ENCODE measurements at places on chromosomes 11 and 22.

DNA sequence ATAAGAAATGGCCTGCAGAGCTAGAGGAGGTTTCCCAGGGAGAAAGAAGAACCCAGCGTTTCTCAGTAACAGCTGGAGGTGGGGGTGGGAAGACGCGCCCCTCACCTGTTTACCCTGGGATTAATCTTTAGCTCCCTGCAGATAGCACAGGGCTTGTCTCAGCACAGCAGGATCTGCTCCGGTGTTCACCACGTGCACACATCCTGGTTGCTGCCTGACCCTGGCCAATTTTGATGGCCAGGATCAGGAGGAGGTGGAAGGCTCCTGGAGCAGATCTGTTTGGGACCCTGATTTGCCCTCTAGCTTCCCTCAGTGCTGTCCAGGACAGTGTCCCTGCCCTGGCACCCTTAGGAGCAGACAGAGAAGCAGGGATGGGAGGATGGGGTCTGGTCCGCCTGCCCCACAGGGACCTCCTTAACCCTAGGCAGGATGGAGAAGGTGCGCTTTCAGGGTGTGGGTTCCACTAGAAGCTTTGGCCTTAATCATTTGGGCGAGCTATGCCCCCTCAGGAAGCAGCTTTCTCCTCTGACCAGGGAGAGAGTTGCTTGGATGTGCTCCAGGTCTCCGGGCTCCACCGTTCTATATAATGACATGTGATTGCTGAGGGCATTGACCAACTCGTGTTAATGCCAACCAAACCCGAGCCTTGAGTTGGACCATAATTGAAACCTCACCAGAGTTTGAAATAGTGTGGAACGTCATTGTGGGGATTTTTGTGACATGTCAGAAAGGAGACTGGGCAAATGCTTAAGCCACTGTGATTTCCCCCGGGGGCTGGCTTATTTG is 19.3 kb downstream of the UPB1 start:
- no peak for DNase-seq

GRCh38 chr11:88697139-88697538 is 359.6 kb upstream of the CTSC start:
- DNase-seq = no peak

DNA sequence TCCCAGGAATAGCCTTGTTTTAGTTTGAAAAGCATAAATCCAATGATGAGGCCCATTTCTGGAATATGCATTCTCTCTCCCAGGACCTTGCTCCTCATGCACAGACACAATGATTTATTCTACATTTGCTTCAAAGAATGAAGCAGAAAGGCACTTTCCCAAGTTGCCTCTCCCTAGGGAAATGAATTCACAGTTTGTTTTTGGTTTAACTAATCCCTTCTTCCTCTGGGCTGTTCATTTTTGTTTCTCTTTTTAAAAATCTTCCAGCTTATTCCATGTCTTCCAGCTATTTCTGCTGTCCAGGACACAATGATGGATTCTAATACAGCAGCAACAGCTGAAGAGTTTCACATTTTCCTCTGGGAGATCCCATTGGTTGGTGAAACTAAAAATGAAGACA is 1529.2 kb upstream of the TENM4 start:
- DNase-seq = no peak

- no peak for DNase-seq
These were observed 17.5 kb upstream of the OR10W1 start for GRCh38 chr11:58285483-58286040.

- DNase-seq = no peak
These were observed 12.7 kb downstream of the SCUBE1 start for GRCh38 chr22:43330178-43331068.

DNA sequence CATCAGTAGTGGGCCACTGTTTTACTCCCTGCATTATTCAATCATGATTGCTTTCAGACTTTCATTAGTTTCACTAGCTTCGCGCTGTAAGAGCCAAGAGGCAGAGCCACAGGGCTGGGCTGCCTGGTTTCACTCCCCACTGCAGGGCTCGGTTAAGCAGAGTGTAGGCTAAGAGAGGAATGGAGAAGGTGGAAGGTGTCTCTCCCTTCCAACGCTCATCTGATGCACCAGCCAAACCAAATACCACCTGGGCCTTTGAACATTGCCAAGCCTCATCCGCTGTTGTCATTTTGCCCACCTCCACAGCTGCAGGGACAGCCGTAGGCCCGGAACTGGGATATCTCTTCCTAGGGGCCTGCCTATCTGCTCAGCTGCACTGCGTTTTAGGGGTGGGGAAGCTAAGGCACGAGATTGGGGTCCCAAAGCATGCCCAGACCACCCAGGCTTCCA is 480 bp upstream of the SMARCB1 start:
- DNase-seq = no peak

- no peak for DNase-seq
These were observed 100.3 kb downstream of the RRM1 start for GRCh38 chr11:4194889-4195288.

DNA sequence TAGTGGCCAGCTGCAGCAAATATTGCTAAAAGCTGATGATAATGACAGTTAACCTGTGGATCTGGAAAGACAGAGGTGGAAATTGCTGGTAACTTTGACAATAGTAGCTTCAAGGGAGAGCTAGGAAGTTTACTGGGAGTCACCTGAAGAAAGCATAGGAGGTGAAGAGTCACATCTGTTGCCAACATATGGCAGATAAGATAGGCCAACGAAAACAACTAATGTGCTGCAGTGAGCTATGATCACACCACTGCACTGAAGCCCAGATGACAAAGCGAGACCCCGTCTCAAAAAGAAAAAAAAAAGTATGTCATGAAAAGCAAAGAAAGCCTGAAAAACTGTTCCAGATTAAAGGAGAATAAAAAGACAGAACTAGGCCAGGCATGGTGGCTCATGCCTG is 4.3 kb upstream of the PRDM10 start:
- DNase-seq = no peak

GRCh38 chr11:108880510-108880909 is 215.6 kb downstream of the DDX10 start:
- no peak for DNase-seq

GRCh38 chr11:132559331-132560036 is 972.8 kb downstream of the OPCML start:
- DNase-seq = no peak

DNA sequence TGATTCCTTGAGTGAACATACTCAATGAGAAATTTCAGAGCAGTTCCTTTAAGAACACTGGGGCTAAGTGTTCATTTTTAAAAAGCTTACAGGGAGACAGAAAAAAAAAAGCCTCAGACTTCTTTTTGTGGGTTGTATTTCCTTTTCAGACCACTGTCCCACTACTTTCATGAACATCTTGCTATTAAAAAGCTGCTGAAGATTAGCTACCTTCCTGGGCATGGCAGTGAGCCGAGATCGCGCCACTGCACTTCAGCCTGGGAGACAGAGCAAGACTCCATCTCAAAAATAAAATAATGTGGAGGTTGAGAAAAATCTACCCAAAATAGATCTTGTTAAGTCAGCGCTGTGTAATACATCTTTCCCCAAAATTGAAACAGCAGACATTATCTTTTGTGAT is 10.8 kb downstream of the TRAF6 start:
- DNase-seq = no peak

Data from stimulated activated CD4-positive, alpha-beta T cell treated with anti-CD3 and anti-CD28 coated beads, Interleukin-4, amount 100 ng/mL, for 48 hours (primary cell).